LoVo (cell line): ENCODE measurements at places on chromosomes 11 and 22.

- DNase-seq: no peak
Observed at GRCh38 chr22:22023581-22024137, 41.1 kb upstream of the TOP3B start.

- DNase-seq: no peak
Observed at GRCh38 chr11:7901319-7901854, 29.7 kb downstream of the OR10A6 start.

GRCh38 chr11:133778161-133778560 lies 67.2 kb downstream of the SPATA19 start:
- no peak for DNase-seq

GRCh38 chr11:113556036-113556435 lies 80.8 kb upstream of the DRD2 start:
- no peak for DNase-seq

- DNase-seq: no peak
Observed at GRCh38 chr11:118374729-118375128, 15.3 kb downstream of the UBE4A start.

DNA sequence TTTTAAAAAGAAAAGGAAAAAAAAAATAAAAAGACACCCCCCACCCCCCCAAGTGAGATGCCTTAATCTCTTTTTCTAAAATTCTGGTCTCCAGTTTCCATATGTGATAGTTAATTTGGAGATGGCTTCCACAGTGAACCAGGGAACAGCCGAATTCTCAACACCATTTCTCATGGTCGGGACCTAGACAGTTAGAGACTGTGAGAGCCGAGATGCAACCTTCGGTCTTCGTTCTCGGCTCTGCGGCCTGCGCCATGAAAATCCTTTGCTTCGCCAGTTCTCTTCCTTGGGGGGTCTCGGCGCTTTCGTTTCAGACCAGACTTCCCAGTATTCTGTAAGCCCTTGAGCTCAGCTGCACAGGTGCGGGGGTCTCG lies 723 bp downstream of the CACNG2 start:
- DNase-seq: no peak

GRCh38 chr11:93622043-93622442 lies 39.4 kb upstream of the CEP295 start:
- DNase-seq: no peak

DNA sequence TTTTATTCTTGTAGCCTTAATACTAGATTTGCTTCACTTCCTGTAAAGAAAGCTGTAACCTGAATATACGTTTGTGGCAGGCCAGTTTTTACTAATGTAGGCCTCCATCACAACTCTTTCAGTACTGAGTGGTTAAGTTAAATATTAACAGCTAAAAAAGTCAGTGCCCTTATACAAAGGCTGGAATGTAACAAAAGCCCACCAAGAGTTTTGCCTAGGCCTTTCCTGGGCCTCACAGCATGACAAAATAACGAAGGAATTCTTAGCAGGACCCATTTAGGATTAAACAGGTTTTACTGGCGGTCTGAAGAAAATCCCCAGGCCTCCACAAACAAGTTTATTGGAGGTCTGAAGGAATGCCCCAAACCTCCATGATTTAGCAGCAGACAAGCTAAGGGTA lies 43.7 kb downstream of the PIWIL3 start:
- DNase-seq: no peak

DNA sequence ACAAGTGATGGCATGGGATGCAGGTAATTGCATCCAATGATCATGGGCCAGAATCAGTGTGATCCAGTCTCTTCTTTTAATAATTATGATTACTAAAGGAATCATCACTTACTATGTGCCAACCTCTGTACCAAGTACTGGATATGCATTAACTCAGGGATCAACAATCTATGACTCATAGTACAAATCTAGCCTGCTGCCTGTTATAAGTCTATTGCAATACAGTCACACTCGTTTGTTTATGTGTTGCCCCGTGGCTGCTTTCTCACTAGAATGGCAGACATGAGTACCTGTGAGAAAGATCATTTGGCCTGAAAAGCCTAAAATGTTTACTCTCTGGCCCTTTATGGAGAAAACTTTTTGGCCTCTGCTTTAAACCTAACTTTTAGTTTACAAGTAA lies 45.0 kb downstream of the OR6Q1 start:
- no peak for DNase-seq

DNA sequence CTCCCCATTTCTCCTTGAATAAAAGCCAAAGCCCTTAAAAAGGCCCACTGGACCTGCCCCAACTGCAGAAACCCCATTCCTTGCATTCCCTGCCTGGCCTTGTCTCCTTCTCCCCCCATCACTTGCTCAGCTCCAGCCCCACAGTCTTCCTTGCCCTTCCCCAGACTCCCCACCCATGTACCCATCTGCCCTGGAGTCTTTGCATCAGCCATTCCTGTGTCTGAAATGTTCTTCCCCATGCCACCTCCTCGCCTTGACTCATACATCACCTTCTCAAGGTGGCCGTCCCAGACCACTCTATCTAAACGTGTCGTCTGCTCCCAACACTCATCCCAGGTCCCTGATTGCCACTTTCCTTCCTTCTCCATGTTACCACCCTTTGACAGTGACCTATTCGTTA lies 77.4 kb upstream of the SHANK2 start:
- DNase-seq: no peak

GRCh38 chr11:86067009-86067850 lies 1.7 kb downstream of the PICALM start:
- DNase-seq: peak; percentile 37

- DNase-seq: no peak
Observed at GRCh38 chr11:7787239-7787638, 9.5 kb downstream of the OR5P2 start.

GRCh38 chr22:46213052-46213451 lies 37.0 kb downstream of the CDPF1 start:
- DNase-seq: no peak

DNA sequence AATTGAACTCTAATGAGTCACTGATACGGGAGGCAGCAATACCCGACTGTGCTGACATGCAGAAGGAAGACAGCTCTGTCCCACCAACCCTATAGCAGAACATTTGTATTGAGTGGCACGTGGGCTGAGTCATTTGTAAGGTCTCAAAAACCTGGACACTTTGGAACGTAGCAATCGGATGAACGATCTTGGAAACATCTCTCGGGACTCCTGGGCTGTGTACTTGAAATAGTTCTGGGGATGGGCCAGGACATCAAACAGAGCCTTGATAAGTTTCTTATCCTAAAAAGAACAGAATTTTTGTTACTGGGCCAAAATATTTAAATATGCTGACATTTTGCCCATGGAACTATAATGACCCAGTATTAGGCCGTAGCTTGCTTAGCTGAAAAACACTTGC lies 17.1 kb upstream of the NRIP3 start:
- DNase-seq: no peak

GRCh38 chr11:102709201-102709945 lies 3.8 kb upstream of the MMP27 start:
- DNase-seq: no peak

GRCh38 chr11:17558916-17559315 lies 11.9 kb downstream of the OTOG start:
- no peak for DNase-seq

GRCh38 chr11:47410370-47411264 lies 2.2 kb downstream of the SLC39A13 start:
- no peak for DNase-seq

GRCh38 chr11:35365961-35366360 lies 53.4 kb downstream of the SLC1A2 start:
- DNase-seq: no peak

DNA sequence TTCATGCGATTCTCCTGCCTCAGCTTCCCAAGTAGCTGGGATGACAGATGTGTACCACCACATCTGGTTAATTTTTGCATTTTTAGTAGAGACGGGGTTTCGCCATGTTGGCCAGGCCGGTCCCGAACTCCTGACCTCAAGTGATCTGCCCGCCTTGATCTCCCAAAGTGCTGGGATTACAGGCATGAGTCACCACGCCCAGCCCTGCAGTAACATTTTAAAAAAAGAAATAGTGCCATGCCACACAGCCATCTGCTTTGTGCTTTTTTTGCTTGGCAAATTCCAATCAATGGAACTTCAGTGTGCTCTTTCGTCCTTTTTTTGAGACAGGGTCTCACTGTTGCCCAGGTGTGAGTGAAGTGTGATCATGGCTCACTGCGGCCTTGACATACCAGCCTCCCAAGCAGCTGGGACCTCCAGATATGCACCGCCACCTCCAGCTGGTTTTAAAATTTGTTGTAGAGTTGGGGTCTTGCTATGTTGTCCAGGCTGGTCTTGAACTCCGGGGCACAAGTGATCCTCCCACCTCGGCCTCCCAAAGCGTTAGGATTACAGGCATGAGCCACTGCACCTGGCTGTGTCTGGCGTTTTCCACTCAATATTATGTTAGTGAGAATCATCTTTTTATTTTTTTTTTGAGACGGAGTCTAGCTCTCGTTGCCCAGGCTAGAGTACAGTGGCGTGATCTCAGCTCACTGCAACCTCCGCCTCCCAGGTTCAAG lies 1.8 kb upstream of the CHADL start:
- DNase-seq: no peak

DNA sequence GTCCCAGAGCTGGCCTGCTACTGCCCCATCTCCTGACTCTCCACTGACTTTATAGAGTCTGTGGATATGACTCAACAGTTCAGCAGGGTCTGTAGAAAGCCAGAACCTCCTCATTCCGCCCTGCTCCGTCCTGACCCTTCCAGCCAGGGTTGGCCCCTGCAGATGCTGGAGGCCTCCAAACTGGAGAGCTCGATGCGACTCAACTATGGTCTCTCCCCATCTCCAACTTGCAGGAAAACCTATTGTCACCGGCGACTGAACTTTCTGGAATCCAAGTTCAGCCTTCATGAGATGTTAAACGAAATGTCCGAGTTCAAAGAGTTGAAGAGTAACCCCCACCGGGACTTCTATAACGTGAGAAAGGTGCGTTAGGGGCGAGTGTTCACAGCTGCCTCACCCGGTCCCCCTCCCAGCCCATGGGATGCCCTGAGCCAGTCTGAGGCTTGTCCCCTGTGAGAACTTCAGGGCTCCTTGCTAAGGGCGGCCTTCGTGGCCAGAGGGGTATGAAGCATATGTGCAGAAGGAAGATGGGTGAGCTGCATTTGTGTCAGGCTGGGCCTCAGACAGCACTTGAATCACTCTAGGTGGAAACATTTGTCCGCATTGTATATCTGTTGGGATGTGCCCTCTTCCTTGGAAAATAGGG lies 32.1 kb downstream of the AMPD3 start:
- no peak for DNase-seq

- DNase-seq: no peak
Observed at GRCh38 chr11:14212986-14213385, 146.0 kb downstream of the RRAS2 start.

DNA sequence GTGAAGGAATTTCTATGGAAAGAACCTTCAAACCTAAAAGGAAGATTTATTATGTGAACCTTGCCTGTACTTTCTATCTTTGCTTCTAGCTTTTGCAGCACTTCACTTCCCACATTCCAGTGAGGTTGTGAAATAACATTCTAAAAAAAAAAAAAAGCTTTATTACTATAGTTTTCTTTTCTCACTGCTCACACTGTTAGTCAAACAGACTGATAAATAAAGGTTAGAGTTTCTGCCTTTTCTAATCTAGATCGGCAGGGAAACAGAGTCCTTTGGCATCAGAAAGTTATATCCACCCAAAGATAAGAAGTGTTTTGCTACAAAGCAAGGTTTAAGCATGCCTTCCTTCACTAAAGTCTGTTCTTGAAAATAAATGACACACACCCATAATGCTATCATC lies 2.8 kb downstream of the AAMDC start:
- DNase-seq: no peak

GRCh38 chr22:50522806-50523438 lies 2.5 kb downstream of the SCO2 start:
- no peak for DNase-seq

DNA sequence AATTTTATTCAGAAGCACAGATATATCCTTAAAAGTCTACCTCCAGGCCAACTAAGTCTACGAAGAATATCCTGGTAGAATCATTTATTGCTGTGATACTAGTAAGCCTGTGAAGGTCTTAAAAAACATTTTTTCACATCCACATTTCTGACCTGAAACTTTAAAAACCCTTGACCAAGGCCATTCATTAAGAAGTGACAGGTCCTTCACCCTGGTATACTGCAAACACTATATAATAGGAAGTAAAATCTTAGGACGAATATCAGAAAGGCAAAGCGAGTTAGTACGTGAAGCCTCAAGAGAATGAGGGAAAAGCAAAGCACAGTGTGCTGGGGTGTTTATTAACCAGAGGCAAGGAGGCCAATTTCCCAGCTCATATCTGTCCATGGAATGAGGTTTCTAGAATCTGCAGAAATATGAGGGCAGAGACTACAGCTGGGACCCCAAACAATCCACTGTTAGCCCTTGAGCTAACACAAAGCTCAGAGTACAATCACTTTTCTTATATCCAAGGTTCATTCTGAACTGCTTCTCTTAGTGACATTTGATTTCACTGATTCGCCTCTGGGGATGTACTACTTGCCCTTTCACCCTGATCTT lies 71.0 kb downstream of the AMBRA1 start:
- DNase-seq: no peak

DNA sequence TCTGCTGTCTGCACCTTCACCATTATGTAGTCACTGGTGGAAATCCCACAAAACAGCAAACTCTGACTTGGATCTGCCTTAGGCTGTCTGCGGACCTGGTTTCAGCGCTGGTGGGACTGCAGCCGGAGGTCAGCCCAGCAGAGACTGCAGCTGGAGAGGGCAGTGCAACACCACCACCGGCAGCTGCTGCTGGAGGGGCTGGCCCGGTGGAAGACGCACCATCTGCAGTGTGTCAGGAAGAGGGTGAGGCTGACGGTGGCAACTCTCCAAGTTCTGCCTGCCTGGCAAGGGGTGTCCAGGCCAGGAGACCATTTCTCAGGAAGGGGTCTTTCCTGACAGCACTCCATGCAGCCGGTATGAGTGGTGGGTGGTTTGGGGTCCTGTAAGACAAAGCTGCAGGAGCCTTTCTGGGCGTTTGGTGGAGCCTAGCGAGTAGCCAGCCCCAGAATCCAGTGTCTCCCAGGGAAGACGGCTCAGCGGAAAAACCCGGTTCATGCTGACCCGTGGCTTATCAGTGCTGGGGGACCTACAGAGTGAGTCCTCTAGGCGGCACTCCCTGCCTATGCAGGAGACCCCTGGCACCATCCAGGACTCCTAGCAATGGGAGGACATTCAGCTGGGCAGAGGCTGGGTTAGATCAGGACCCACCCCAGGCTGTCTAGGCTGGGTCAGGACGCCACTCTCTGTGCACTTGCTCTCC lies 50.8 kb downstream of the PISD start:
- no peak for DNase-seq
